ENCODE measurements at places on chromosomes 4 and X.

GRCh38 chr4:103719105-103719829 is 518 bp downstream of the TACR3 start:
- DNase-seq = no peak

- DNase-seq = no peak
These were observed 119.8 kb downstream of the DHX15 start for GRCh38 chr4:24464566-24464965.

DNA sequence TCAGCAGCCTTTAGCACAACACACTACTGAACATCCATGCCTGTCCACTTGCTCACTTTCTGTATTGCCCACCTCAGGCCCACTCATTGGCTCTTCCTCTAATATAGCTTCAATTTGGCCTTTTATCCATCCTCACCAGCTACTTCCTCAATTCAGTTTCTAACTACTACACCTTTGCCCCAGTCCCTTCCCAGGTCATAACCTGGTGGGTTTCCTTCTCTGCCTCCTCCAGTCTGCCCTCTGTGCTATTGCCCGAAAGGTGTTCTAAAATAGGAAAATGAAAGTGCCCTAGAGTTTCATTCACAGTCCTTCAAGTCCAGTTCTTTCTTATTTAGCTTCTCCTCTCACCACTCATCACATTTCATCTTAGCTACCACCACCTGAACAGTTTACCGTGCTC is 23.1 kb downstream of the MOSPD2 start:
- no peak for DNase-seq

GRCh38 chrX:150352114-150352513 is 11.0 kb upstream of the MAMLD1 start:
- DNase-seq = no peak

All from suppressor macrophage treated with lipopolysaccharide for 1 hour (primary cell).